ENCODE measurements at places on chromosomes 11 and 22.

DNA sequence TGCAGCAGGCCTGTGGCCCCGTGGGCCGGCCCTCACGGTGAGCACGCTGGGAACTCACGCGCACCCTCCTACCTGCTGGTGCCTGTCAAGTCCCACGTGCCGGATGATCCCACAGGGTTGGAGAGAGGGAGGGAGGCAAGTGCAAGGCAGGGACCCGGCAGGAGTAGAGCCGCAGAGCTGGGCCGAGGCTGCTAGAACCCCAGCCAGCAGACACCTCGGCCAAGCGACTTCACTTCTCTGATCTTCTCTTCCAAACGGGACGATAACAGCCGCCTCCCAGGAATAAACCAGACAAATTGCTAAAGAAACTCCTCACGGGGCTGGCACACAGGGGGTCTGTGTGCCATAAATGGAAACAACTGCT, 1232.8 kb downstream of the TBC1D22A start:
- DNase-seq, result no peak

GRCh38 chr11:64607381-64607985, 16.5 kb downstream of the SLC22A12 start:
- DNase-seq, result peak; percentile 33

GRCh38 chr11:119671051-119671450, 57.9 kb downstream of the NECTIN1 start:
- DNase-seq, result peak; percentile 92

- DNase-seq, result no peak
Observed at GRCh38 chr22:21771631-21771976, 36.0 kb upstream of the YPEL1 start.

DNA sequence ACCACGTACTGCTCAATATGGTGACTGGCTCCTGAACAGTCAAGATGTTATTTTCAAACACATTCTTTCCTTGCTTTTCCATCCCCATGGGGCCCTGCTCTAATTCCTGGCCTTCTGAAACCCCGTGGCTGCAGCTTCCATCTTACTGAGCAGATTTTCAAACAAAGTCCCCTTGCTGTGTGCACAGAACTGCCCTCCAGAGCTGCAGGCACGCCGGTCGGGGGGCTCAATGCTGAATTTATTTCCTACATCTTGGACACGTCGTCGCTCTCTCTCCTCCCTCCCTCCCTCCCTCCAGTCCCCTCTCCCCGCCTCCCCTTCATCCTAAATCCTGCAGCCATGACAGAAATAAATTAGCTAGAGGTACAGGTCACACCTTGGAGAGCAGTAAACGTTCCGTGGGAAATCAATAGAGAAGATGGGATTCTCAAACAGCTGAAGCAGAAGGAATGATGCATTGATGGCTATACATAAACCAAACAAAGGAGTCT, 243.1 kb upstream of the BLID start:
- no peak for DNase-seq

DNA sequence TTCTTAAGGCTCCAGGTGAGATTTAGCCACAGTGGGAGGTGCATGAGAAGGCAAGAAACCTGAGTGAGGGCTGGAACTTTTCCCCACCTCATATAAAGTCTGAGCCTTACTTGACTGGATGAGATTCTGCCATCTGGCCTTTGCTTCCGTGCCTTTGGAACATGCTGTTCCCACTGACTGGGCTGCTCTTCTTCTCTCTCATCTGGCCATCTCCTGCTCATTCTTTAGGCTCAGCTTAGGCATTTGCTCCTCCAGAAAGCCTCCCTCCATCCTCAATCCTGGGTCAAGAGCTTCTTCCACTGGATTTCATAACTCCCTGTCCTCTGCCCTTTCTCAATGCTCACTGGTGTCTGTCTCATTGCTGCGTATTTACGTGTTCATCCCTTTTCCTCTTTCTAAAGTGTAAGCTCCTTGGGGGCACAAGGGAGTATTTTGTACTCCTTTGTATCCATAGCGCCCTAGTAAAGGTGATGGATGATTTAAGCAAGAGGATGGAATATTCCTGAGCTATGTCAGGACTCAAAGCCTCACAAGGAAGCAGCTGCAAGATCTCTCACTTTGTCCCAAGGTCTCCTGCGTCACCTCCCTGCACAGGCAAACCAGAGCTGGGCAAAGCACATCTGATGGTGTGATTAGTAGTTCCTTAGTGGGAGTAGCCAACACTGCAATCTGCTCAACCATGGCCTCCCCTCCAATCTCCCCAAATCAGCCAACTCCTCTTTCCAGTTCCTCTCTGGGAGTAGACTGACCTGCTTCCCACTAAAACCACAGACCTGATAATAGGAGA, 15.3 kb downstream of the HSPA8 start:
- DNase-seq, result no peak

DNA sequence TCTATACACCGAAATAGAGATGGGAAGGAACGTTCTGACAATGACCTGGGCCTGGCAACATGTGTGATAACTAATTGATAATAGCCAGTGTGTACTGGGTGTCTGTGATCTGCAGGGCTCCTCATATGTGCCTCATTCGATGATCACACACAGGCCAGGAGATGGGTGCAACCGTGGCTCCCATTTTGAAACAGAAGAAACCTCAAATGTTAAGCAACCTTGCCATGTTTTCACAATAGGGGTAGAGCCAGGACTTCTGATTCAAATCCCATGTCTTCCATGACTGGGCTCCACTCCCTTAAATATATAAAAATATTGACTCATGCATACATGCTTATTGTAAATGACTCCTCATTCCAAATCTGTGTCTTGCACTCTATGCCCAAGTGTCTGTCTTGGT, 11.1 kb downstream of the APOL3 start:
- no peak for DNase-seq

DNA sequence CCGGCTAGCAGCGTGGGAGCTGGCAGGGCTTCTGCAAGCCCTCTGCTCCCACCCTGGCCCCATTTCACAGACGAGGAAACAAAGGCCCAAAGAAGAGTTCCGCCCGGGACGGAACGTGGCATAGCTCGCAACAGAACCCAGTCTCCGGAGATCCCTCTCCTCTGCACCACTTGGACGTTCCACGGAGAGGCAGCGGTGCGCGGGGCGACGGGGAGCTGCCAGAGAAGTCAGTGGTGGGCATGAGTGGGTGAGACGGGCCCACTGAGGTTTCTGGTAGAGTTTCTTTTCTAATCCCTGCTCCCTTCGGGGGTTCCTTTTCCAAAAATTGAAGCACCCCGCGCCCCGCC, 554 bp upstream of the NECTIN1 start:
- DNase-seq, result no peak

DNA sequence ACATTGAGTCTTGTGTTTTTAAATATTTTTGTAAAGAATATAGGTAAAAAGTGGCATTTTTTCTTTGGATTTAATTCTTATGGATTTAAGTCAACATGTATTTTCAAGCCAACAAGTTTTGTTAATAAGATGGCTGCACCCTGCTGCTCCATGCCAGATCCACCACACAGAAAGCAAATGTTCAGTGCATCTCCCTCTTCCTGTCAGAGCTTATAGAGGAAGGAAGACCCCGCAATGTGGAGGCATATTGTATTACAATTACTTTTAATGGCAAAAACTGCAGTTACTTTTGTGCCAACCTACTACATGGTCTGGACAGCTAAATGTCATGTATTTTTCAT, 333 bp upstream of the CD3E start:
- DNase-seq, result no peak

DNA sequence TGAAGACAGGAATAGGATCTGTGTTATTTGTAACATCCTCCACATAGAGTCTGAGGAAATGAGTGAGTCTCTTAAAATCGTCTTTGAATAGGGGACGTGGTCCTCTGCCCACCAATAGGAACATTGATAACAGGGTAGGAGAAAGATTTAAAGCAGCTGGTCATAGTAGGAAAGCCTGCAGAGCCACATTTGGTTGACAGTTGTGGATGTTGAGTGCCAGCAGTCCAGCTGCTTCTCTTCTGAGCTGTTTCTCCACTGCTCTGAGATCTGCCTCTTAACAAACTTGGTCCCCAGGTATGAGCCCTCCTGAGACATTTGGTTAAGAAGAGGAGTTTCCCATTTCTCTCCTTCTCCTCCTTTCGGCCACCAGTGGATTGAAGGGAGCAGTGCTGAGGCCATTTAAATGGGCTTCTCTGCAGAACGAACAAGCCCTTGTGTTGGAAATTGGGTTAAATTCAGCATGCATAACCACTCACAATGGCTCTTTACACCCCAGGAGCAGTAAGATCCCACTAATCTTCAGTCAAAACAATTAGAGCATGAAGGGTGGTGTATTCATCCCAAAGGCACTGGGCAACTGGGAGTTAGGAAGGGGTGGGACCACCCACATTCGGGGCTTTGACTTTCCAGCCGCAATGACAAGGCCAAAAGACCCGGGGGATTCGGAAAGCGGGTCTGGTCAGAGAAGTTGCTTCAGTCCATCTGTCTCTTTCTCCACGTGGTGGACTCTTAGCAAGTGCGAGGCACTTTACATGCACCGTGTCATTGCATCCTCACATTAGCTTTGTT, 32.3 kb downstream of the MIAT start:
- DNase-seq, result no peak

GRCh38 chr11:125376117-125376516, 119.9 kb downstream of the FEZ1 start:
- peak; percentile 69 for DNase-seq

- no peak for DNase-seq
Observed at GRCh38 chr11:2968341-2968900, 23.7 kb downstream of the NAP1L4 start.

- no peak for DNase-seq
Observed at GRCh38 chr22:25645964-25646363, 81.5 kb downstream of the GRK3 start.

DNA sequence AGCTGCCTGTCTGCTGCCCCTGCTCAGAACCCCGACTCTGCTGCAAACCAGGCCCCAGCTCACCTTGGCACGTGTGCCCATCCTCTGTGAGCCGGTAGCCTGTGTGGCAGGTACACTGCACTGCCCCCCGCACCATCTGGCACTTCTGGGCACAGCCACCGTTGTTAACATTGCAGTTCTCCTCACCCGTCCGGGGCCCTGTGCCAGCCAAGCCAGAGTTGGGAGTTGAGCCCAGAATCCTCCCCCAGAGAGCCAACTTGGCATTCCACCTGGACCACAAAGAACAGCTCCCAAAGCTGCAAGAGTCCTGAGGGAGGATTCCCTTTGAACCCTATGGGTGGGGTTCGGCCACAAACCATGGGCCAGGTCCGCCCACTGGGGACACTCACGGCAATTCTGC, 22.5 kb downstream of the LRP4 start:
- no peak for DNase-seq

GRCh38 chr11:67657300-67657699, 6.8 kb upstream of the ACY3 start:
- DNase-seq, result no peak

DNA sequence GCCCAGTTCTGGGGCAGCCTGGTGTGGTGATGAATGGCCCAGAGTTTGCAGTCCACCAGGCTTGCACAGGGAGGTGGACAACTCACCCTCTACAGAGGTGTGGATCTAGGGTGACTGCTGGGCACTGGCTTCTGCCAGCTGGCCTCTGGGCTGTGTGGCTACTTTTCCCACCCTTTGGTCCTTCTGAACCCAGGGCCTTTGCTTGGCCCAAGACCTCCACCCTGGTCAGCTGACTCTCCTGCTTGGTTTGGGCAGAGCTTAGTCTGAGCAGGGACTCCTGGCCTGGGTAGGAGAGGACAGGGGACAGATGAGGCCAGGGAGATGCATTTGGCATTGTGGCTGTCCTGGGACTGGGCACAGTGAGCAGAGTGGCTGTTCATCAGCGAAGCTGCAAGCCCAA, 83.0 kb upstream of the SHANK2 start:
- DNase-seq, result peak; percentile 0

DNA sequence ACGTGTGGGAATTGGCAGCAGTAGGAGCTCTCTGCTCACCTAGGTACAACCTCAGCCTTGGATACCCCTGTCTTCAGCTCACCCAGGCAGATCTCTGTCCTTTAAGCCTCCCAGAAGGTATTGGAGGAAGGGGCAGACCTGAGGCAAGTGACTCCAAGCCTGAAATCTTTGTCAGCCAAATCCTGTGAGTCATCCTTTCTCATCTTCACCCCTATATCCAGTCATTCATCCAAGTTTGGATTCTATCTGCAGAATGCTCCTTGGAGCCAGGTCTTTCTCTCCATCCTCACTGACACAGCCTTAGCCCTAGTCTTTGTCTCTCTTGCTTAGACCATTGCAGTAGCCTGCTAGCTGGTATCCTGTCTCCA, 10.4 kb upstream of the THY1 start:
- no peak for DNase-seq

DNA sequence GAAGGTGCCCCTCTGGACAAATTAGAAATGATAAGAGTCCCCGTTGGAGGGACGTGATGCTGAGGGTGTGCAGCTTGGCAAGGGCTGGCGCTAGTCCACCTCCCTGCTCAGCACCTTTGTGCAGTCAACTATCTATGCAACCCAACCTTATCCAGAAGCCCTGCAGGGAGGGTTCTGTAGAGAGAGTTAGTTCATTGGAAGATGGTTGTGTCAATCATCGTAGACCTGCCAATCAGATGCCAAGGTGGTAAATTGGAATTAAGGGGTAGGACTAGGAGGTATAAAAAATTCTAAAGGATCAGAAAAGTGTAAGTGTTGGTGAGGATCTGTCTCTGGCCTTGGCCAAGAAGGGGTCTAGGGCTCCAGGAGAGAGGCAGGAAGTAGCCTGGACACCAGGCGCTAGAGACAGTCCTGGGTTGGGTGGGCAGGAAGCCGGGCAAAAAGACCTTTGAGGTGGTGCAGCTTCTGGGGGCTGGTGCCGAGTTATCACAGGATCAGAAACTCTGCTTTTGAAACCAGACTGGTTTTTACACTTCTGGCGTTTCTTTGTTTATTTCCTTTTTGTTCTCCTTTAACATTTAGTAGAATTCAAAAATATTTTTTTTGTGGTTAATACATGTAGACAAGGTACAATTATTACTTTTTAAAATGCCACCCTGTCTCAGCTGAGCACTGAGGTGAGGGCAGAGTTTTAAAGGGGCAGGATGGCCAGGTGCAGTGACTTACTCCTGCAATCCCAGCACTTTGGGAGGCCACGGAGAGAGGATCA, 1.6 kb downstream of the C1QTNF6 start:
- peak; percentile 32 for DNase-seq

GRCh38 chr11:114262681-114263512, 33.3 kb upstream of the NNMT start:
- DNase-seq, result peak; percentile 52

GRCh38 chr11:133659538-133660201, 127.4 kb upstream of the OPCML start:
- DNase-seq, result no peak

DNA sequence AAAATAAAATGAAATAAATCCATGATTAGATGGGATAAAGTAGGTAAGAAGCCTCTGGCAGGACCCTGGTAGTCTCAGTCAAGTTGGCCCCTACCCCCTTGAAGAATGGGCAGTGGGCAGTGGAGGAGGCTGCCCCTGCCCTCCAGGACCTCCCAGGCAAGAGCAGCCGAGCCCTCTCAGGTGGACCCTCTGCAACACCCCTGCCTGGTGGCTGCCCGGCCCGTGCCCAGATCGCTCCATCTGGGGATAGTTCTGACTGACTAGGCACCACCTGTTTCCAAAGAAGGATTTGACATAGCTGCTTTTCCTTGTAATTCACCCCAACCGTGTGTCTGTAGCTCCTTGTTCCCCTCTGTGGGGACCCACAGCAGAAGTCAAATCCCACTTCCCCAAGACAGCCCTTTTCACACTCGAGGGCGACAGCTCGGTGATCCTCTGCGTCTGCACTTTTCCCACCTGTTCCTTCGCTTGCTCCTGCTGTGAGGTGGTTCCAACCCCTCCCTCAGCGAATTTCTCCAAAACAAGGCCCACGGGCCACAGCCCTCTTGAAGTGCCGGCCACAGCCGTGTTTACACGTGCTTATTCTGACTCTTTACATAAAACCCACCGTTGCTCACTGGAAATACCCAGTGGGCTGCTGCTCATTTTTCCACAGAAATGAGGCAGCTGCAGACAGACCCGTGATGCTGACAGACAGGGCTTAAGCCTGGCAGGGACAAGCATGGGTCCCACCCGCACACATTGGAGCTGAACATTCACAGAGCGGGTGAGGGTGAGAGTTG, 5.5 kb upstream of the TMPRSS13 start:
- DNase-seq, result no peak
